HS-5 (cell line): ENCODE measurements at places on chromosomes 6 and 20.
A peak's percentile ranks its signal among the peaks of the same experiment; 100 is the strongest.

DNA sequence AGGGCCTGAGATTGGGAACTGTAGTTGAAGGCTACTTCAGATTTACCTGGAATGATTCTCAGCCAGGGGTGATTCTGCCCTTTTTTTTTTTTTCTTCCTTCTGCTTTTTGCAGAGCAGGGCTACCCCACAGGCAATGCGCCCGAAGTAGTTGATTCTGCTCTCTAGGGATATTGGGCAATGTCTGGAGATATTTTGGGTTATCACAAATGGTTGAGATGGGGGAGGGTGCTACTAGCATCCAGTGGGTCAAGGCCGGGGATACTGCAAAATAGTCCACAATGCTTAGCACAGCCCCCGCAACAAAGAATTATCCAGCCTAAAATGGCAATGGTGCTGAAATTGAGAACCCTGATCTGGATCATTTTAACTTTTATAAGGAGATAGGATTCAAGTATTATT, 71.2 kb upstream of the ZMYND8 start:
- no peak for DNase-seq

DNA sequence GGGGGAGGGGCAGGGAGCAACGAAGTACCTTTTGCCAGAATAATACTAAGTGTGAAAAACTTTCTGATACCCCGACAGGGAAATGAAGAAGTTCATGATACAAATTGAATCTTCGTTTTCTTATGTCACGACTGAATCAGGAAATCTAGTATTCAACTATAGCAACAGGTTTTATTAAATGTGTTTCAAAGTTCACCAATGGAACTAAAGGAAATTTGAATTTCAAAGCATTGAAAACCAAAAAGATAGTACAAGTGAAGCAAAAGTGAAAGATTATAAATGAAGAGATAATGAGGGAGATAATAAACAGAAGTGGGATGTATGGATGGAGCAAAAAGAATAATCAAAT, 333.2 kb downstream of the ADGRB3 start:
- no peak for DNase-seq

DNA sequence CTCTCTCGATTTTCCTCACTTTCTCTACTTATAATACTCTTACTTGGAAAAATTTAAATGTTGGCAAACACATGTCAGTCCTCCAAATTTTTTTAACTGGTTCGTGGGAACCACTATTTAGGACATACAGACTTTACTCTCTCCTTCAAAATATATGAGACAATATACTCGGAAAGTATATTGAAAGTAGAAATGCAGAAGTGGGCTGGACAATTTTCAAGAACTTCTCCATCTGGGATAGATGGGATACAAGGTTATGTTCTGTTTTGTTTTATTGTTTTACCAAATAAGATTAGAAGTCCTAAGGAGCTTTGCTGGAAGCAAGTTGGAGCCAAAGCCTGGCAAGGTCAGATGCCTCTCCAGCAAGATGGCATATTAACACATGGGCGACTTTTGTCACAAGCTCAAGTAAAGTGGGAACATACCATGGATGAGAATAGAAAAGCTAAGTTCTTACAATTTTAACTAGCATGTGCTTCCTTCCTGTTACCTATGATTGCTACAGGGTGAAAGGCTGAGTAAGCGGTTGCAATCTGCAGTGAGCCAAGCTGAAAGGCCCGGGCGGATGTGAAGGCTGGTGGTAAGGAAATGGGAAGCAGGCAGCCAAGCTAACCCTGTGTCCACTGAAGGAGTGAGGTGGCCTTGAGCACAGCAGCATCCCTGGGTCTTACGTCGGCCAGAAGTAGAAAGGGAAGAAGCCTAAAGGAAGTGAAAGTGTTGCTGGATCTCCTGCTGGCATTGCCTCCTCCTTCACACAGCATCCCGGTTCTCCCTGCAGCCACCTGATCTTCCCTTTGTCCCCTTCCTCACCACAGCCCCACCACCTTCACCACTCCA, 7.1 kb downstream of the MAP3K5 start:
- DNase-seq = no peak

DNA sequence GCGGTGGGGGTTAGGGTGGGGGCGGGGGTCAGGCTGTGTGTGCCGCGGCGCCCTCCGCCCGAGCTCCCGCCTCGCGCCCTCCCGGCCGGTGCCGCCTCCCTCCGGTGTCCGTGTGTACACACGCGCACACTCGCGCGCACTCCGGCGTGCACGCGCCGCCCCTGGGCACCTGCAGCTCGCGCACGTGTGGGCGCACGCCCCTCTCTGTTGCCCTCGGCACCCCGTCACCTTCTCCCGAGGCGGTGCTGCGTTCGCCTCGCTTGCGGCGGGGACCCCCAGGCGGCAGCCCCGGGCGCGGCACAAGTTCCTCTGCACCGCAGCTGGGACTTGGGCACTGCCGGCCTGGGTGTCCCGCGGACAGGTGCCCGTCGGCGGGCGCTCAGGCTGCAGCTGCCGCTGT, 525 bp downstream of the MACROD2 start:
- no peak for DNase-seq

DNA sequence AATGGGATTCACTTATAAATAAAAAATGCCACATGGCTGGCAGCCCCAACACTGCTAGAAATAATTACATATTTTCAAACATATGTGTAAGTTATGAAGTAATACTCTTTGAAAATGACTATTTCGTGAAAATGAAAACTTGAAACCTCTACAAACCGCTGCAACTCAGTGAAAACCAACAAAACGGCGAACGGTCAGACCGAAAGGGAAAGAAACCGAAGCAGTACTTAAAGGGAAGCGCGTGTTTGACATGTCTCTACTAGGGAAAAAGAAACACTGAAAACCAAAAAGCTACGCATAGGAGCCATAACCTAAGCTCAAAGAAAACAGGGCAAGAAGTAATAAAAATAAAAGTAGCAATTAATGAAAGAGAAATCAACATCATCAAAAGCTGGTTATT, 121.0 kb upstream of the GGTLC1 start:
- no peak for DNase-seq

DNA sequence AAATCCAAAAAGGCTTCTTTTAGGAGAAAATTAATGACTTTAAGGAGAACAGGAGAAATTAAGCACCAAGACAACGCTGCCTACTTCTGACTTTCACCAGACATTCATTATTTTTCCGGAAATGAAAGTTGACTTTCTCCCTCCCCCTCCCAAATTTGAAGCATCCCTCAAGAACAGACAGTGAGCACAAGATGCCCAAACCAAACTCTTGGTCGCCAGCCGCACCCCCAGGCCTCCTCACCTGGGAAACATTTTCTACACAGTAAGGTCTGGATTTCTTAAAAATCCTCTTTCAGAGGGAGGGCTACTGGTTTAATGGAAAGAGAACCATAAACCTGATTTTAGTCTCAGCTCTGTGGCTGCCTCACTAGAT, 2.7 kb downstream of the RIMS4 start:
- DNase-seq = no peak

DNA sequence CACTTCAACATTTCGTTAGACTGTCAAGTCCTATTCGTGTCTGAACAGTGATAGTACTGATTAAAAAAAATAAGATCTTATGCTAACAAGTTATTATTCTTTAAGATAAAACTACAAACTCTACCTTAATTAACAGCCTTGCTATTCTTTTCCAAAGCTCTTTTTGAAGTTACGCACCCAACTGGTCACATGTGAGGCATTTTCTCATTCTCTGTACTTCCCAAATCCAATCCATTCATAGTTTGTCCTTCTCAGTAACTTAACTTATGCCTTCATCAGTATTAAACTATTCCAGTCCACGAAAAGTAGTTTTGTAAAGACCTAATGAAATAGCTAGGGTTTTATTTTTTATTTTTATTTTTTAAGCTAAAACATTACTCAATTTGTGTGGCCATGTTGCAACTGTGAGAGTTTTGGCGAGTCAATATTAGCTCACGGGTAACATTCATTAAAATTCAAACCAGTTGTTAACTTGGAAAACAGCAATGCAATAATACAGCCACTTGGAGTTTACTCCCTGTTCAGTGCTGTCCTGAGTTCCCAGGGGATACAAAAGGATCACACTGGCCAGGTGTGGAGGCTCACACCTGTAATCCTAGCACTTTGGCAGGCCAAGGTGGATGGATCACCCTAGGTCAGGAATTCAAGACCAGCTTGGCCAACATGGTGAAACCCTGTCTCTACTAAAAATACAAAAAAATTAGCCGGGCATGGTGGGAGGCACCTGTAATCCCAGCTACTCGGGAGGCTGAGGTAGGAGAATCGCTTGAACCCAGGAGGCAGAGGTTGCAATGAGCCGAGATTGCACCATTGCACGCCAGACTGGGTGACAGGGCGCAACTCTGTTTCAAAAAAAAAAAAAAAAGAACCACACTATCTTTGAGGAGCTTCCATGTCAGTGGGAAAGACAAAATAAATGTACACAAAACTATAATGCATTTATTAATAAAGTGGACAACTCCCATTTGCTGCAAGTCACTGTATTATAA, 27.9 kb upstream of the EEF1A1 start:
- no peak for DNase-seq

DNA sequence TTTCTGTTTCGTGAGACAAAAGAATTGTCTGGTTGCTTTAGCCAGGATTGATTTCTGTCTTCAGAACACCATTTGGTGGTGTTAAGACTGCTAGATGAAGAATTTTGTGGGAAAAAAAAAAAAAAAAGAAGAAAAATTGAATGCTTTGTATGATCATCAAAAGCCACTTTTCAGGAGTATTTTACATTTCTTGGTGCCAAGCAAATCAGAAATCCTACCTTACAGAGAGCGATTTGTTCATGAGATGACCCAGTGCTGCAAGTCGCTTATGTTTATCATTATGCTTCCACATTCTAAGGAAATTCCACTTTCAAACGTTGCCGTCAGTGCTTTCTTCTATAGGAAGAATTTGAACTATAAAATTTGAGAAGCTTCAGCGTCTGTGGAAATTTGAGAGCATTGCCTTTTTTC, 228.7 kb downstream of the BCKDHB start:
- DNase-seq = no peak

DNA sequence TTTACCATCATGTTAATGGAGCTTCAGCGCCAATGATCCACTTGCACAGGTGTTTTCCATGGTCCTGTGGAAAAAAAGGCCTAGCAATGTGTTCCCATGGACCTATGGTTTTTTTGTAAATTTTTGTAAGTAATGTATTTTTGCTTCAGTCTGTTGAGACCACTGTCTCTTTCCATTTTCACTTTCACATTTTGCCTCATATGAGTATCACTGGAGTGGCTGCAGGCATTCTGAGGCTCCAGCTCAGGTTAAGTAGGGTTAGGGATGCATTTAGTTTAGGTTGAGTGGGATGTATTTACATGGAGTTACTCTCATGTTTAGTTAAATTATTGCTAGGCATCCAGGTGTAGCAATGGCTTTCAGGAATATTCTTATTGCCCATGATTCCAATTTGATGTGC, 19.2 kb upstream of the LMBRD1 start:
- DNase-seq = no peak

DNA sequence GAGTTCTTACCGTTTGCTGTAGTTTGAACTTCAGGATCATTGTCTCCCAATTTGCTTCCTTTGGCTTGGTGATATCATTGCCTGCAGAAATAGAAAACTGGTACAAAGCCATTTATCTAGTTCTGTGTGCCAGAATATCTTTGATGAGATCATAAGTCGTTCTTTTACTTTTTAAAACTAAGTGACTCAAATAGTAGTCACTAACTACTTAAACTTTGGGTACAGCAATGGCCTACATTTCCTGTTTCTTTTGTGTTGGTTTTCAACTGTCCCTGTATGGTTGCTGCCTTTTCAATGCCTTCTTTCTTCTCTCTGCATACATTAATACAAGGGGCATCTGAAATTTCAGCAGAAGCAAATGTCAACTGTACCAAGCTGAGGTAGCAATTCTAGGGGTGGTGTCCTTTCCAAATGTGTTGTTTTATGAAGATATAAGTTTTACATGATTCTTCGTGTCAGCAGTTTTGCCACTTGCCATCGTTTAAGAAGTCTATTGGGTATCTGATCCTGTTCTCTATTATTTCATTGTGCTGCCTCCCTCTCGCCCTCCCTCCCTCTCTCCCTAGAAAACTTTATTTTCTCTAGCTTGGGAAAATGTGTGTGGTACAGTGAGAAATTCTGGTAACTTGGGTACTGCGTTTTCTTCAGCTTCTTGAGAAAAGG, 238.5 kb downstream of the FARS2 start:
- DNase-seq = peak; percentile 52
